ENCODE measurements at places on chromosomes 3 and 15.

GRCh38 chr3:124041553-124041952 lies 49.6 kb upstream of the ROPN1 start:
- no peak for DNase-seq

- DNase-seq = no peak
Observed at GRCh38 chr3:157534725-157535161, 31.5 kb upstream of the VEPH1 start.

- DNase-seq = no peak
Observed at GRCh38 chr3:187926620-187927019, 181.4 kb upstream of the BCL6 start.

DNA sequence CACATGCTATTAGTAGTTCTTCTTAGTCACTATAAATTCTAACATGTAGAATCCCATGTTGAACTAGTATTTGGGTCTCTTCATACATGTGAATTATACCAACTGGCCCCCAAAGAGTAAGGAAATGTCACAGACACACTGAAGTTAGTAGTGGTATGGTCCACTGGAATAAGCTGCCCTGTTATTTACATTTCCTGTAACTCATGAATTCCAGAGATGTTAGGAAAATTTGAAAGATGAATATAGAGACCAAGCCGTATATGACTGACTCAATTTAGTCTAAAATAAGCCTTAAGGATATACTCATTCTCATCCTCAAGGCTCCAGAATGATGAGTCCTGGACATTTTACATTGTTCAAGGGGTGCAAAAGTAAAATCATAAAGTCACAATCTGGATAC lies 81.2 kb downstream of the FBXL22 start:
- no peak for DNase-seq

GRCh38 chr3:122519693-122520092 lies 5.0 kb upstream of the KPNA1 start:
- DNase-seq = no peak

DNA sequence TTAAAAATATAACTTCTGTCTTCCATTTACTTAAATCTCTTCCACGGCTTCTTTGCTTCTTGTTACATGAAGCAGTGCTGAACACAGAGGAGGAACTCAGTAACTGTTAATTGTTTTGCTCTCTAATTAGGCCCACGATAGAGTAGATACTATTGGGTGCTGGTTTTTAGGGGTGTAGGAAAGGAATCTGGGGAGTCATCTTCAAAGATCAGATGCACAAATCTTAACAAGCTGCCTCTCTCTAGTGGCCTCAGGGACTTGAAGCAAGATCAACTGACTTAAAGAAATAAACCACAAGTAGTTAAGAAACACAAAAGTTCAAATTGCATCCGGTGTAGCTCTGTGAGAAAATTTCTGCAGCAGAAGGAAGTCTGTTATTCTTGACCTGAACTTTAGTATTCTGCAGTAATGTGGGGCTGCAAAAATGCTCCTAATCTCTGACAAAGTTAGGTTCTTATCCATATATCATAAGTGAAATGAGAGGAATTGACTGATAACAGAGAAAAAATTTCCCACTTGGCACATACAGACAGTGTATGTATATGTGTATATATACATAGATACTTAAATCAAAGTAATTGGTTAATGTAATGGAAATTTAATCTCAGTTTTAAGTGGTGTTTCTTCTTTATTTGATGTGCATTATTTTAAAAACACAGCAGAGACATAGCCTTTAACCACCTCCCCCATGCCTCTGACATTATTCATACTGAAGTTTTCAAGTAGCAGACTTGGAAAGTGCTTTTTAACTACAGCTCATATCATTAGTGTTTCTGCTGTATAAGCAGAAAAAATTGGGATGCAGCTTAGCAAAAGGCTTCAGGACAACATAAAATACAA lies 51.8 kb downstream of the CHST2 start:
- no peak for DNase-seq

DNA sequence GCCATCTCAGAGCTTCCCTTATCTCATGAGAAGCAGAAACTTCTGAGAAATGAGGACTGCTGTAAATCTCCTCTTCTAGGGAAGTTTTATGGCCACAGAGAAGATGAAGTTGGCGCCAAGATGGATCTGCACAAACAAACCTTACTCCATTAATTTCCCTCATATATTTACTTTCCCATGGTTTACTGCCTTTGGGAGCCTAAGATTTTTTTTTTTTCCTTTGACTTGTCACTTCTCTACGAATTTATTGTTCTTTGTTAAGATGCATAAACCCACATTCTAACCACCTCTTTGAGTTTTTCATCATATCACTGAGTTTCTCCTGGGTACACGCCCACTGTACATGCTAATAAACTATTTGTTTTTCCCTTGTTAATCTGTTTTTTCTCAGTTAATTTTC lies 21.5 kb upstream of the NPTN start:
- DNase-seq = no peak

DNA sequence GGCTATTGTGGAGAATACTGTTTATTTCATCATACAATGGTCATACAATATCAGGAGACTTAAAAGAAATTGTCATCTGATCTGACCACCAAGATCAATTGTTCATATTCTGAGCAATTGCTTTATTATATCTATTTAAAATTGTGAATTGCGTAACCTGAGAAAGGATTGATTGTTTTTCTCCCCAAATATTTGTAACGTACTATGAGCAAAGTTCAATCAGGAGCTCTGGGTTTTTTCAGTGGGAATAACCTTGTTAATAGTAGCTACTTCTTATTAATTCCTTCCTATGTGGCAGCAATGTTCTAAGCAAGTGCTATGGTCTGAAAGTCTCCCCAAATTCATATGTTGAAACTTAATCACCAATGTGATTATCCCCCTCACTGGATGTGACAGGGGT lies 323.1 kb downstream of the ZPLD1 start:
- DNase-seq = no peak

- DNase-seq = no peak
Observed at GRCh38 chr3:159806412-159806811, 182.2 kb upstream of the IL12A start.

DNA sequence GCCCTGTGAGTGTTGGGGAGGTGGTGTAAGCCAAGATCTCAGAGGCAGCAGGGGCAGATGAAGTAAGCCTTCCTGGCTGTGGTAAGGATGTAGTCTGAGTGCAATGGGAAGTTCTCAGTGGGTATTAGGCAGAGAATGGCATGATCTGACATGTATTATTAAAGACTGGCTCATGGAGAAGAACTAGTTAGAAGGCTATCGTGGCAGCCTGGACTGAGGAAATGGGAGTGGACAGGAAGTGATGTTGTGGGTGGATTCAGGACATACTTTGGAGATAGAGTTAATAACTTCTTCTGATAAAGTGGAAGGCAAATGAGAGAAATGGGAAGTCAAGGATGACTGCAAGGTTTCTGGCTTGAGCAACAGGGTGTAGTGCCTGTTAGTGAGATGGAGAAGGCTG lies 250.9 kb upstream of the CFAP20DC start:
- no peak for DNase-seq

DNA sequence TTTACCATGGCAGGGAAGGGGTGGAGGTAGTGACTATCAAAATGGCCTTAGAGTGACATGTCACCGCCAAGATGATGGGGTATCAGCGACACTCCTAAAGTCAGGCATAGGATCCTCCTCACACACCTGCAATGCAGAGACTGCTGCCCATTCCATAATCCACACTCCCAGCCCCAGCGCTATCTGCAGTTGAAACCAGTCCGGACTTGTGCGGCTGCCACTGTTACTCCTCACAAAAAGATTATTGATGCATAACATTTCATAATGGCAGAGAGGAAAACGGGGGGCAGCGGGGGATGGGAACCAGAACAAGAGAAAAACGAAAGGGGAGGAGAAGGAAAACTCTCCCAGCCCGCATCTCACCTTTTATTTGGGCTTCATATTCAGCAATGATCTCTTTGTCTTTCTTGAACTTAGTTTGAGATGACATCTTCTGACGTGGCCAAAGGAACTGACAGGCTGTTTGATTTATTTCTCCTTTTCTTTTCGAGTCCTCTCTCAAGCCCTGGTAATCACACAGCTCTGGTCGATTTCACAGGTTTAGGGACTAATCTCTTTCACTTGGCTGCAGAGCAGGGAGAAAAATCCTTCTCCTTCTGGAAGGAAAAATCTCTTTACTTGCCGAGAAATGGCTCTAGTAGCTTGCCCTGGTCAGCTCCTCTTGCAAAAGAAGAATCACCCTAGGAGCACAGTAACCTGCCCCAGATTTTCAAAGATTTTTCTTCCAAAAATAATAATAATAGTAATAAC lies 749 bp downstream of the SRGAP3 start:
- DNase-seq = no peak

DNA sequence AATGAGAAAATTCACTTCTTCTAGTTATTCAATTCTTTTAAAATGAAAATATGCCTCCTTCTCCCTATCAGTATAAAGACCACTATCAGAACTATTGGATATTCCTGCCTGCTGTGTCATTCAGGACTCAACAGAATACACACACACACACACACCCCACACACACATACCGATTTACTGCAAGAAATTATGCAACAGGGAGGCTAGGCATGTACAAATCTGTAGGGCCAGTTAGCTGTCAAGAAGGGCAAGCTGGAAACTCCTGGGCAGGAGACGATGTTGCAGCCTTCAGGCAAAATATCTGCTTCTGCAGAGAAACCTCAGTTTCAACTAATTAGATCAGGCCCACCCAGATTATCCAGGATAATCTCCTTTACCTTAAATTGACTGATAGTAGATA lies 13.9 kb upstream of the RYR3 start:
- no peak for DNase-seq

DNA sequence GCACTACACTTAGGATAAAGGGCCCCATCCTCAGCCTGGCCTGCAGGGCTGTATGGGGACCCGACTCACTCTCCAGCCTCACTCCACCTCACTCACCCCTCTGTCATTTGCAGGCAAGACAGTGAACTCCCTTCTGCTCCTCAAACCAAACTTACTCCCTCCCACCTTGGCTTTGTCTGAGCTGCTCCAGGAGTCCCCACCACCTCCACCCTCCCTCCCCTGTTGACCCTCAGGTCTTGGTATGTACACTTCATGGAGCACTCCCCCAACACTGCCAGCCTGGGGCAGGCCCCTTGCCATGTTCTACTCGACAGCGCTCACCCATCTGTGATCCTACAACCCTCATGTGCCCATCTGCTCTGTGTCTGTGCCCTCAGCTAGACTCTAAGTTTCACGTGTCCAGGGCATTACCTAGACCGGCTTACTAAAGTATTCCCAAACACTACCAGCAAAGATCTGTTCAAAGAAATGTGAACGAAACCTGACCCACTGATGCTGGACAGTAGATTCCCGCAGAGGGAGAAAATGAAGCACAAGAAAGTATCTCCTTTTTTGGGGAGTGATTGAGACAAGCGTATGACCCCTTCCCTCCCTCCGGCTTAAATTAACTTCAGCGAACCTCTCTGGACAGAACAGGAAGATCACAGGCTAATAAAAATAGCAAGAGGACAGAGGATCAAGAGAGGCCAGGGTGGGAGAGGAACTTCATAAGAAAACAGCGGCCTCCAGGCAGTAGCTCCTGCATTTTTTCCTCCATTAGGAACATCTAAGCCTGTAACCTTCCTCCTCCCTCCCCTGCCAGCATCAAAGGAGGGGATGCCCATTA lies 113.2 kb downstream of the RFTN1 start:
- no peak for DNase-seq

DNA sequence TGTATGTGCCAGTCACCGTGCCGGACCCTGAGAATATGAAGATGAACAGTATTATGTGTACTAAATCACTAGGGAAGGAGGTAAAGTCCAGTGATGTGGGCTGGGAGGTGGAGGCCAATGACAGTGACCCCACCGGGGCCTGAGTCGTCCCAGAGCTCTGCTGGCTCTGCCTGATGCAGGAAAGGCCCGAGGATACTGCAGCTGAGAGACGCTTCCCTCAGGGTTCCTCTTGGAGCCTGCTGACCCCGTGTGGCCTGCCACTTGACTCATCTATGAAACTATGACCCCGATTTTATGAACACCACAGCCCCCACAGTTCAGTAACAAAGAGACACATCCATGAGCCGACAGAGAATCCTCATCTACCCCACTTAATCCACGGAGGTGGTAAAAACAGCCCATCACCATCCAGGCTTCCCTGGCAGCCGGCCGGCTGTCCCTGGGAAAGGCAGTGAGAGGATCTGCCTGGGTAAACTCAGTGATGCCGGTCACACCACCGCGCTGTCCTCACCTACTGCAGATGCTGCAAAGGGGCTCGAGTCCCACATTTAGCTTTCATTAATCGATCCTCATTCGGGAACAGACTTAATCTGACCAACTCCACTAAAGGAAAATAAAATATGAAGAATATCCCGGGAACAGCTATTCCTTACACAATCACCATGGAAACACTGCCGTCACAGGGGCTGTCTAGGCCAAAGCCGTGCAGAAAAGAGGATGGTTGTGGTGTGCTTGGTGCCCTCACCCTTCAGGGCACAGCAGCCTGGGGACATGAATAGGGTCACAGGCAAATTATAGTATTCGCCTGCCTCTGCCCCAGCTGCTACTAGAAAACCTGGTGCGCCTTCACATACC lies 82.9 kb downstream of the ARRDC4 start:
- no peak for DNase-seq

- DNase-seq = no peak
Observed at GRCh38 chr3:11282250-11283138, 10.3 kb downstream of the ATG7 start.

DNA sequence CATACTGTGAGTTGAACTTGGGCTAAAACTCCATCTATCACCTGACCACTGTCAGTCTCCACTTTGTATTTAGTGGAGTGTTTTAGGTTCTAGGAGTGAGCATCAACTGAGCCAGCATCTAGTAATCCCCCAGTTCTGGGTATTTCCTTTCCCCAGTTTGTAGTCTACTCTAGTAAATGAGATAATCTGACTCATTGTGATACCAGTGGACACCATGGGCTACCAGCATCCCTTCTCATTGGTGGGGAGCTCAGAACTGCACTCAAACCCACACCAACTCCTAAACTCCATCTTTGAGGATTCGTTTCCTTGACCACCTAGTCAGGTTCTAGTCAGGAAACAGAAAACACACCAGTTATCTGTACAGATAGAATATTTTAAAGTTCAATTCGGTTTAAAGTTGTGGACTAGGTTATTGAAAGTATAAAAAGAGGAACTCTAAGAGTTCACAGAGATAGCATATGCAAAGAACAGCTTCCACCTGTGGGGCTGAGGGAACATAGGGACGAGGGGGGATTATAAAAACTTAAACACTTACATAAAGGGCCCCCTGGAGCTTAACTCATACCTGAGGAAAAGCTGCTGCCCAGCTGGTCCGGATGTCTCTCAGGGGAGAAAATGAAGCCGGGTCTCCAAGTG lies 36.0 kb downstream of the LEO1 start:
- no peak for DNase-seq

GRCh38 chr3:100737334-100737733 lies 28.0 kb downstream of the TFG start:
- DNase-seq = no peak

GRCh38 chr3:196288141-196288460 lies 575 bp upstream of the PCYT1A start:
- no peak for DNase-seq

All from cortex of kidney (tissue), 1 donor.